Activated effector memory CD4-positive, alpha-beta T cell treated with anti-CD3 and anti-CD28 coated beads, Interleukin-2, amount 50 U/mL, for 16 hours (primary cell): ENCODE measurements at places on chromosomes 2 and 18.
A peak's percentile ranks its signal among the peaks of the same experiment; 100 is the strongest.

- DNase-seq = no peak
Observed at GRCh38 chr18:64037812-64038414, 68.0 kb downstream of the SERPINB8 start.

- DNase-seq = no peak
Observed at GRCh38 chr2:165601065-165601830, 131.8 kb downstream of the CSRNP3 start.

- DNase-seq = no peak
Observed at GRCh38 chr2:70639841-70640436, 86.3 kb upstream of the TGFA start.

- DNase-seq = no peak
Observed at GRCh38 chr2:168184681-168185513, 62.5 kb downstream of the STK39 start.

- DNase-seq = no peak
Observed at GRCh38 chr2:191917967-191918651, 71.2 kb upstream of the CAVIN2 start.

DNA sequence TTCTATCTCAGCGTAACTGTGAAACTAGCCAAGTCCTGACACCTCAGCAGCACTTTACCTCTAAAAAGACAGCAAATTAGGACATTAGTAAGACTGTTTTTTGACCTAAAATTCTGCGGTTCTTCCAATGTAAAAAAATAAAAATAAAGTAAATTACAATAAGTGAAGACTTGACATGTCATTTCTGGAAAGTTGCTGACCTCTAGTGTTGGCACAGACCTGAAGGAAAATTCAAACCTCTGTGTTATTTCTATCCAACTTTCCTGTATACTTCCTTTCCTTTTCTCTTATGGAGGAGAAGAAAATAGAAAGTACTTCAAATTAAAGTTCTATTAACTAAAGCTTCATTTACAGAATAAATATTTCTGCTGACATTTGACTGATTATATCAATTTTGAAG is 110.6 kb downstream of the TMEM182 start:
- no peak for DNase-seq

- no peak for DNase-seq
Observed at GRCh38 chr2:190481339-190481738, 53.2 kb downstream of the NEMP2 start.

GRCh38 chr2:20050646-20051531 is 539 bp downstream of the LAPTM4A start:
- peak; percentile 73 for DNase-seq

DNA sequence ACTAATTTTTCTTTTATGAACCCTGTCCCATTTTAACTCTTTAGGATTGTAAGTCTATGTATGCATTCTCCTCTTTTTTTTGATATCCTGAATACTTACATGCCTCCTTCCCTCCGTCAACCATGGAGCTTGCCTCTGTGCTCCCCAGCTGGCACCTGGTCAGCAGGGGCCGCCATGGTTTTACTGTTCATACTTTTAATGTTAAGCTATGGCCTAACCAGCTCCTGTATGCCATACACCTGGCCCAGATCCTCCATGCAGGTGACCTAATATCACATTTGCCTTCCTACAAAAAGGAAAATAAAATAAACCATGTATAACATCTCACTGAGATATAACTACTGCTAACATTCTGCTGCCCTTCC is 283.1 kb upstream of the TRIB2 start:
- DNase-seq = no peak

DNA sequence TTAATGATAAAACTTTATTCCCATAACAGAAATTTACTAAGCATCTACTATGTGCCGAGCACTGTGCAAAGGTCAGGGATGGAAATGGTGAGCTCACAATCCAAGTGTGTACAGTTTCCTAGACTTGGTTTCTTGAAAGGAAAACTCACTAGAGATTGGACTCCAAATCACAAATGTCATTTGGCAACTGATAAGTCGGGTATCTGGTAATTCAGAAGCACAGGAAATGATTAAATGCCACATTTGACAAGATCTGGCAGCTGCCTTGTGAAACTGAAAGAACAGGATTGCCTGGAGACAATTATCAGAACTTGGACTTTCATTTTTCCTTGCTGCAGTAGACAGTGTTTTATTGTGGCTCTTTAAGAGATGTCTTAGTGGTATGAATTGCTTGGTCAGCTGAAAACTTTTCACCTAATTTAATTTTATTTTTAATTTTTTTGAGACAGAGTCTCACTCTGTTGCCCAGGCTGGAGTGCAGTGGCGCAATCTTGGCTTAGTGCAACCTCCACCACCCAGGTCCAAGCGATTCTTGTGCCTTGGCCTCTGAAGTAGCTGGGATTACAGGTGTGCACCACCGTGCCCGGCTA is 19.2 kb downstream of the ITGA6 start:
- no peak for DNase-seq

GRCh38 chr2:10889651-10890215 is 22.0 kb upstream of the KCNF1 start:
- no peak for DNase-seq

DNA sequence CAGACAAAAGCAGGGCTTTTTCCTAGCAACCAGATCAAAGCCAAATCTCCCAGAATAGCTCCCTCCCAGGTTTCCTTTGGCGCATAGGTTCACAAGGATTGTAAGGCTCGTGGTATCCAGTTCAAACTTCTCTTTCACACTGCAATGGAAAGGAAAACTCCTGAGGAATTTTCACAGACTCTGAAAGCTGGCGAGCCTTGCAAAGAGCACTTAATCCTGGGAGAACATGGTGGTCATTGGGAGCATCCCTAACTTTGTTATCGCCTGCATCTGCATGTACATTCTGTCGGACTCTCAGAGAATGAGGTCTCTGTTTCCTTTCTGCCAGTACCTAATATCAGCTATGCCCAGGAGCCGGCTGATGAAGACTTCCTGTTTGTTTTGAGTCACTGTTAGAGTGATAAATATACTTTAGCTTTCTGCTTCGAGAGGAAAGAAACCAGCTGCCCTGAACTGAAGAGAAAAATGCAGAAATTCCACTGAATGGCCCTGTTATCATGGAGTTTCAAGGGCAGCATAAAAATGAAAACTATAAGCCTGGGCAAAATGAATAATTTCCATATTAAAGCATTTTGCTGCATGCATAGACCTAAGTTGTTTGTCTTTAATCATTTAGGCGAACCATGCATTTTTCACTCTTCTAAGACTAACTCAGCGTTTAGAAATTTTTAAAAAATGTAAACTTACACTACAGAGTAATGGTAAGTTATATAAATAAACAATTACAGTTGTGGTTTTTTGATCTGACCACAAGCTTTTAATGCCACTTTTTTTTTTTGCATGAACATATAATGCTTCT is 76.4 kb upstream of the ZEB2 start:
- DNase-seq = no peak

DNA sequence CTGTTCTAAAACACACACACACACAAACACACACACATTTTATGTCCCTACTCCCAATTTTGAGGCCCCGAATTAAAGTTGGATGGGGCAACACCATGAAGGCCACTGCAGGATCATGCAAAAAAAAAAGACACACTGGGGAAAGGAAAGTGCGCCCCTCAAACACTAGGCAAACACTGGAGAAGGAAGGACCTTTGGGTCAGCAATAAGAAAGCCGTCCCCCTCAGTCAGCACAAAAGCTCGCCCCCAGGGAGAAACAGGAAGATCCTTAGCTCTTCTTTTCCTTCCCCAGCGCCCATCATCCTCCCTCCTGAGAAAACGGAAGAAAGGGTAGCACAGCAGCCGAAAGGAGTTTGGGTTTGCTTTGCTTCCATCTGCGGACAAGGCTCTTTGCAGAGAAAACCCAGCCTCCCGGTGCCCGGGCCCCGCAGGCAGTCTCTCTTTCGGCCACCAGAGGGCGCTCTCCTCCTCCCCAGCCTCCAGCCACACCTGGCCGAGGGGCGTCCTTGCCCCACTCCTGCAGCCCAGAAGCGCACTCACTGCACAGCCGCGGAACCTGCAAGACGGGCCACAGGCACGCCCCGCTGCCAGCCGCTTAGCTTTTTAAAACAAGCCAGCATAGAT is 248.5 kb downstream of the CDH20 start:
- DNase-seq = peak; percentile 88

- no peak for DNase-seq
Observed at GRCh38 chr2:158204741-158205165, 103.1 kb downstream of the UPP2 start.

- DNase-seq = no peak
Observed at GRCh38 chr2:54808661-54809060, 85.2 kb downstream of the EML6 start.

DNA sequence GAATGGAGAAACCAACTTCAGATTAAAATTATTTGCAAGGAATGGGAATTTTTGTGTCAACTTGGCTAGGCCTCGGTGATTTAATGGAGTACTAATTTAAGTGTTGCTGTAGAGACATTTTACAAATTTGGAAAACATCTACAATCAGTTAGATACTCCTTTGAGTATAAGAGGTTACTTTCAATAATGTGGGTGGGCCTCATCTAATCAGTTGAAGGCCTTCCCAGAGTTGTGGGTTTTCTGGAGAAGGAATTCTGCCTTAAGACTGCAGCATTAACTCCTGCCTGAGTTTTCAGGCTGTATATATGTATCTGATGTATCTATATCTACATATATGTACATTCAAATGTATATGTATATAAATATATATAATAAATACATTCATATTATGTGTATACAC is 47.6 kb upstream of the ABCA12 start:
- no peak for DNase-seq

- DNase-seq = no peak
Observed at GRCh38 chr2:178865146-178865936, 58.1 kb upstream of the TTN start.

- no peak for DNase-seq
Observed at GRCh38 chr2:101758001-101758400, 60.5 kb downstream of the MAP4K4 start.

GRCh38 chr2:109463891-109464290 is 149.9 kb downstream of the SEPTIN10 start:
- peak; percentile 9 for DNase-seq

GRCh38 chr2:28664120-28664842 is 87.3 kb upstream of the PPP1CB start:
- no peak for DNase-seq
